ENCODE measurements at places on chromosomes 7 and 10.

- peak; percentile 38 for DNase-seq
- H3K4me1 ChIP-seq, result peaks cover 16% of the 10 kb centered on the region
- H3K27me3 ChIP-seq, result no peaks in the 10 kb centered on the region
- H3K4me3 ChIP-seq, result peak overlapping the region; percentile 98
- H3K36me3 ChIP-seq, result peaks cover 19% of the 10 kb centered on the region
Measured at GRCh38 chr7:99499371-99499720, 735 bp downstream of the ZNF394 start.

DNA sequence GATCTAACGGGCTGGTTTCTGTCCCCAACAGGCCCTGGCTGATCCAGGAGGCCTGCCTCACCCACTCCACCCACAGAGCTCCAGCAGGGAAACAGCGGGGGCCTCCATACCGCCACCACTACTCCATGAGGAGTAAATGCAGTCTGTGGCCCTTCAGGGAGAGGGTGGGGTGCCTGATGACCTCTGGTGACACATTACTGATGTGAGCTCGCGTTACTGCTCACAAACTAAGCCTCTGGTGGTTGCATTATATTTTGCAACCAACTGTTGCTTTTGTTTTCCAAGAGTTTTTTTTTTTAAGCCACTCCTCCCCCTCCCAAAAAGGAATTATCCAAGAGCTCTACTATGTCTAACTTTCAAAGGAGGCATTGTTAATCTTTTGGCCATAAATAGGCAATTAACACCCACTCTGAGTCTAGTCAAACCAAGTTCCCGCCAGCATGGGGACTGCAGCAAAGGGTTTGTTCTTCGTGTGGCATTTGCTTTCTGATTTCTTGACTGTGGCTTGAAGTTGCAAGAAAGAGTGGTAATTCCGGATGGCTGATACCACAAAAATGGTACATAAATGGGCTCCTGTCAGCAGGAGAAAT is 72.6 kb downstream of the FAM53B start:
- no peak for DNase-seq
- no peak overlapping the region for H3K27ac ChIP-seq
- peaks cover 96% of the 10 kb centered on the region for H3K4me1 ChIP-seq
- no peak overlapping the region for H3K4me3 ChIP-seq

DNA sequence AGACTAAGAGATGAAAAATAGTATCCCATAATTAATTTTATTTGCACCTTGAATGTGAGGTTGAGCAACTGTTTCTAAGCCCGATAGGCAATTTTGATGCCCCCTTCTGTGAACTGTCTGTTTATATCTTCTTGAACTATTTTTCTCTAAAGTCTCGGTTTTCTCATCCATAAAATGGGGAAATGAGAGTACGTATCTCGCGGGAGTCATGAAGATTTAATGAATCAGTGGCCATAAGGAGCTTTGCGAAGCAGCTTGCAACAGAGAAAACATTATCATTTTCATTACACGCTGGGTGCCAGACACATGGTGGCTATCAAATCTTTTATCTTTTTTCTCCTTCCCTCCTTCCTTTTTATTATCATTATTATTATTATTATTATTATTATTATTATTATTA is 108.1 kb upstream of the CARD11 start:
- H3K27ac ChIP-seq, result no peak overlapping the region
- peak; percentile 32 for DNase-seq
- H3K36me3 ChIP-seq, result no peaks in the 10 kb centered on the region
- H3K4me1 ChIP-seq, result peaks cover 39% of the 10 kb centered on the region
- H3K4me3 ChIP-seq, result no peak overlapping the region

DNA sequence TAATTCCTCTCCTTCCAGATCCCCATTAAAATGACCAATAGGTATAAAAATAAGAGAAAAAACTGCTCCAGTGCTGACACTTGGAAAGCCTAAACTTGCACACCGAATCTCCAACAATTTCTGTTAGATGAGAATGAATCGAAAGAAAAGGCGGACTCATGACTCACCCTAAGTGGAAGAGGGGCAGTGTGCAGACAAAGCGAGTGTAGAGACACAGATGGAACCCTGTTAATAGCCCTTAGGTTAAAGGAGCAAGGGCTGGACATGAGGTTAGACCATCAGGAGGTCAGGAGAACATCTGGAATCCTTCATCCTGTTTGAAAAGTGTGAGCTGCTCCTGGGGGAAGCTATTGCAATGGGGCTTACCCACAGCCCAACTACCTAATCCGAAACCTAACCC is 103.4 kb upstream of the GLI3 start:
- peaks cover 14% of the 10 kb centered on the region for H3K27me3 ChIP-seq
- no peak for DNase-seq
- no peak overlapping the region for H3K4me3 ChIP-seq
- no peaks in the 10 kb centered on the region for H3K4me1 ChIP-seq
- H3K36me3 ChIP-seq, result no peaks in the 10 kb centered on the region

DNA sequence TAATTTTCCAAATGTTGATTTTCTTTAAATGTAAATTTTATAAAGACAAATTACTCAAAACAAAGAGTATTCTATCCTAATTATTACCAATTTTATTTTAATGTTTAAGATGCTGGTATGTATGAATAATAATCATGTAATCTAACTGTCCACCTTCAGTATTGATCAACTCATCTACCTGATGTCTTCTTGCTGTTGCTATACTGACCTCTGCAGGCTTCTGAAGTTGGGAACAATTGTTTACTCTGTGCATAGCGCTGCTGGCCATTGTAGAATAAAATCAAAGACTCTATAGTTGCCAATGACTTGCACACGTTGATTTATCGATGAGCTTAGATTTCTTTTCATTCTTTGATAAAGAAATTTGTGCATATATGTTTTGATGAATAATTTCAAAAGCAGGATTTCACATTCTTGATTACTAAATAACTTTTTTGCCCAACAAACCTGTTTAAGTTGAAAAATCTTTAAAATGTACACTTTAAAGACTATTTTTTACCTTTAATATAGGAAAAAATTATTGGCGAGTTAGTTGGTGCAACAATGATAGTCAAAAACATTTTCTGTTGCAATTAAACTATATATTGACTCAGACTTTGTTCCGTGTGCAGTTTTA is 282.3 kb downstream of the TFEC start:
- no peak overlapping the region for H3K27ac ChIP-seq
- DNase-seq, result no peak
- no peaks in the 10 kb centered on the region for H3K4me1 ChIP-seq
- no peaks in the 10 kb centered on the region for H3K36me3 ChIP-seq
- H3K4me3 ChIP-seq, result no peak overlapping the region
- no peaks in the 10 kb centered on the region for H3K27me3 ChIP-seq

DNA sequence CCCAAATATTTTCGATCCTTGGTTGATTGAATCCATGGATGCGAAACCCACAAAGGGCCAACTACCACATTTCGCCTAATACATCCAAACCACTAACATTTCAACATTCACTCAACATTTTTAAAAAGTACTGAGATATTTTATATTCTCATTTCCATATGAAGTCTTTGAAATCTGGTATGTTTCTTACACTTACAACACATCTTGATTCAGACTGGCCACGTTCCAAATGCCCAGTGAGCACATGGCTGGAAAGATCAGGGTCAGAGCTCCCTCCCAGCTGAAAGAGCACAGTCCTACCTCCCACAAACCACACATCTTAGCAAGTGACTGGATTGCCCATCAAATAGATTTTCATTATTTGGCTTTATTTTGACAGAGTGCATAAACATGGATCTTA is 18.9 kb downstream of the NCAPG2 start:
- H3K4me1 ChIP-seq, result no peaks in the 10 kb centered on the region
- no peak overlapping the region for H3K4me3 ChIP-seq
- H3K36me3 ChIP-seq, result peaks cover 8% of the 10 kb centered on the region
- no peaks in the 10 kb centered on the region for H3K27me3 ChIP-seq

DNA sequence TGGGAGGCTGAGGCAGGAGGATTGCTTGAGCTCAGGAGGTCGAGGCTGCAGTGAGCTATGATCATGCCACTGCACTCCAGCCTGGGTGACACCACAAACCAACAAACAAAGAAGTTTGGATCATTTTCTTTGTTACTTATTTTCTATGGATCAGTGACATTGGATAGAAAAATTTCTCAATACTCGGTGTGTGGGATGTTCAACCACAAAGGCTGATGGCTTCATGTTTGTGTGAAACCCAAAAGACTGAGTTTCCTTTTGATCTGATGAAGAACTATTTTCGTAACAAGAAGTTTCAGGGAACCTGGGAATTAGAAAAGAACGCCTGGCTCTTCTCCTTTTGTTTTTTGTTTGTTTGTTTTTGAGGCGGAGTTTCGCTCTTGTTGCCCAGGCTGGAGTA is 104.0 kb downstream of the HOXA1 start:
- H3K4me3 ChIP-seq, result no peak overlapping the region
- no peak overlapping the region for H3K27ac ChIP-seq
- H3K36me3 ChIP-seq, result no peaks in the 10 kb centered on the region
- no peaks in the 10 kb centered on the region for H3K4me1 ChIP-seq
- no peaks in the 10 kb centered on the region for H3K27me3 ChIP-seq
- DNase-seq, result no peak

- H3K36me3 ChIP-seq, result no peaks in the 10 kb centered on the region
- H3K27ac ChIP-seq, result no peak overlapping the region
- no peak for DNase-seq
- H3K4me1 ChIP-seq, result no peaks in the 10 kb centered on the region
- H3K4me3 ChIP-seq, result no peak overlapping the region
Measured at GRCh38 chr10:2036209-2036608, 298.9 kb upstream of the ADARB2 start.

Measured in naive B cell (primary cell).